ENCODE measurements at places on chromosomes 7 and 10. TPM values are rescaled to one million over a fixed set of nuclear protein-coding genes. Genes with fewer than 3 reads are reported as not detected.

The SFMBT2 gene
- total RNA-seq: 9.0 TPM

The UNCX gene
- not detected for total RNA-seq

The PRKCQ gene
- 0.42 TPM for total RNA-seq

The ZNF485 gene
- 3.5 TPM for total RNA-seq

The UCN3 gene
- total RNA-seq: not detected

The PGAM1 gene
- total RNA-seq: 199 TPM

The RTKN2 gene
- total RNA-seq: not detected

The PDGFA gene
- total RNA-seq: 219 TPM

The VWC2 gene
- 0.14 TPM for total RNA-seq

GRCh38 chr7:85705076-85705475, 518.2 kb upstream of the SEMA3D start:
- no peak for DNase-seq
- H3K27ac ChIP-seq: no peak overlapping the region
- H3K4me1 ChIP-seq: no peaks in the 10 kb centered on the region
- H3K27me3 ChIP-seq: no peaks in the 10 kb centered on the region
- H3K36me3 ChIP-seq: no peaks in the 10 kb centered on the region

GRCh38 chr10:1548596-1548995, 188.7 kb downstream of the ADARB2 start:
- DNase-seq: no peak
- H3K36me3 ChIP-seq: no peaks in the 10 kb centered on the region
- no peaks in the 10 kb centered on the region for H3K27me3 ChIP-seq
- no peak overlapping the region for H3K4me3 ChIP-seq
- no peak overlapping the region for H3K27ac ChIP-seq
- no peaks in the 10 kb centered on the region for H3K4me1 ChIP-seq

DNA sequence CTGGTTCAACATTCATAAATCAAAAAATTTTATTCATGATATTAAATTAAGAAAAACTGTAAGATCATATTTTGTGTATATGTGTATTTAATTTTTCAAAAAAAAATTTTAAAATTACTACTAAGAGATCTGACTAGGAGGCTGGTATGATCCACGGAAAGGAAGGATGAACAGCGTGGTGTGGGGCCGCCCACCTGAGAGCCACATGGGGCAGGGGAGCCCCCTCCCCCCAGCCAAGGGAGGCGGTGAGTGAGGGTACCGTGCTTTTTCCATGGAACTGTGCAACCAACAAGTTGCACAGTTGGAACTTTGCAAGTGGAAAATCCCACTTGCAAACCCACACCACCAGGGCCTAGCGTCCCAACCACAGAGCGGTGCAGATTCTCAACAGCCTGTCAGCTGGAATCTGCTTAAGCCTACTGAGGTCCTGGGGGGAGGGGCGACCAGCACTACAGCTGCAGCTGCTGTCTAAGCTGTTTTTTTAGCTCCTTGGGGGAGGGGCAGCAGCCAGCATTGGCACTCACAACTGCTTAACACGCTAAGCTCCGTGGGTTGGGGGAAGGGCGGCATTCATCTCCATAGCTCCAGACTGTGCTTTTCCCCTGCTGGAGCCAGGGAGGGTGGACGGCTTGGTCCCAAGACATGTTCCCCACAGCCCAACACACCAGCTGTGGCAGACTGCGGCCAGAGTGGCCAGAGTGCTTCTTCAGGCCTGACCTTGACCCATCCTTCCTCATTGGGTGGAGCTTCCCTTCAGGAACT, 94.2 kb upstream of the IGFBP3 start:
- no peak overlapping the region for H3K27ac ChIP-seq
- no peaks in the 10 kb centered on the region for H3K36me3 ChIP-seq
- H3K4me3 ChIP-seq: no peak overlapping the region
- H3K27me3 ChIP-seq: no peaks in the 10 kb centered on the region
- no peak for DNase-seq
- no peaks in the 10 kb centered on the region for H3K4me1 ChIP-seq

DNA sequence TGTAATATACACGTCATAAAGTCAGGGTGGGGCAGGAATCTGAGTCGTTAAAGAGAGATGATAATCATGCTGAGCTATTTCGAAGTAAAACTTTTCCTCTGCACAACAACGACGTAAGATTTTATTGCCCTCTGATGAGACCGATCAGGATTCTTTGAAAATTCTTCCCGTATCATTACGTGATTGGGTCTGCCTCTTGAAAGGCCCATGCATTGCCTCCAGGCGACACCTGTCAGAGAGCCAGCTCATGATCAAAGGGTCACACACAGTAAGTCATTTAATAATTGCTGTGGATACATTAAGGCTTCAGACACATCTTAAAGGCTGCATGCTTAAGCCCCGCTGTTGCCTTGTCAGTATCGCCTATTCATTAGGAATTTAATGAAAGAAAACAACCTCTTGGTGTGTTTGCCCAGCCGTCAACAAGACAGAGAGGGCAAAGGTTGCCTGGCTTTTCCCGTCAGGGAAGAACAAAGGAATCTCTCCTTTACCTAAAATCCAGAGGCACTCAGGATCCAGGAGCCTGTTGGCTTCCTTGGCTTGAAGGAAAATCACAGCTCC, 189.0 kb upstream of the SH2B2 start:
- no peak for DNase-seq
- H3K27me3 ChIP-seq: no peaks in the 10 kb centered on the region
- H3K4me3 ChIP-seq: no peak overlapping the region
- peaks cover 7% of the 10 kb centered on the region for H3K36me3 ChIP-seq

DNA sequence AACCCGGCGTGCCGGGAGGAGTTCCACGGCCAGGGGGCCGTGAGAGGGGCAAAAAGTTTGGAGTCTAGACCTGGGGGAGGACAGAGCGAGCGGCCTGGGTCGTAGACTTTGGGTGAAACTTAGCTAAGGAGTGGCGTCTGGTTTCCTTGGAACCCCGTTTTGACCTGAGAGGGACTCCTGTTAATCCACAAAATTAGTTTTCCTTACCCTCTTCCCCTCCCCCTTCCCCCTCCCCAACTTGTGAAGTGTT, 574 bp downstream of the MARCHF5 start:
- DNase-seq: no peak
- H3K4me3 ChIP-seq: peak overlapping the region; percentile 96
- H3K27me3 ChIP-seq: no peaks in the 10 kb centered on the region
- H3K36me3 ChIP-seq: peaks cover 5% of the 10 kb centered on the region

GRCh38 chr7:28573059-28573553, 160.8 kb downstream of the CREB5 start:
- H3K27ac ChIP-seq: no peak overlapping the region
- DNase-seq: no peak
- H3K27me3 ChIP-seq: no peaks in the 10 kb centered on the region
- no peaks in the 10 kb centered on the region for H3K36me3 ChIP-seq
- H3K4me3 ChIP-seq: no peak overlapping the region

- DNase-seq: no peak
- no peaks in the 10 kb centered on the region for H3K36me3 ChIP-seq
- no peak overlapping the region for H3K27ac ChIP-seq
- H3K4me1 ChIP-seq: no peaks in the 10 kb centered on the region
Measured at GRCh38 chr10:132888898-132889490, 53.4 kb downstream of the CFAP46 start.

GRCh38 chr7:101367676-101368075, 5.0 kb downstream of the COL26A1 start:
- no peaks in the 10 kb centered on the region for H3K36me3 ChIP-seq
- peaks cover 12% of the 10 kb centered on the region for H3K4me1 ChIP-seq
- DNase-seq: no peak
- H3K27ac ChIP-seq: no peak overlapping the region
- no peaks in the 10 kb centered on the region for H3K27me3 ChIP-seq

DNA sequence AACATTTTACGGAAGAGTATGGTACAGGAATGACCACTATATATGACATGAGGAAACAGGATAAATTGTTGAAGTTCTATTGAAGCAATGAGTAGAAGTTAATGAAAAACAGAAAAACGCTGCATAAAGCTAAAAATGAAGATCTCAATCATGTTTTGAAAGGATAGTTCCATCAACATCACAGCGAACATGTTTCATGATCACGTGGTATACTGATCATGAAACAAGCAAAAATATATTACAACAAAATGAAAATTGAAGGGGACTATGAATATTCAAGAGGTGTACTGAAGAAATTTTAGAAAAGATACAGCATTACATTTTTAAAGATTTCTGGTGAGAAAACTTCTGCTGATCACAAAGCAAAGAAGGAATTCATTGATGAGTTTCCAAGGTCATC, 45.9 kb upstream of the TAC1 start:
- no peaks in the 10 kb centered on the region for H3K36me3 ChIP-seq
- no peaks in the 10 kb centered on the region for H3K4me1 ChIP-seq
- H3K27ac ChIP-seq: no peak overlapping the region
- no peaks in the 10 kb centered on the region for H3K27me3 ChIP-seq
- H3K4me3 ChIP-seq: no peak overlapping the region

- H3K36me3 ChIP-seq: no peaks in the 10 kb centered on the region
- peaks cover 10% of the 10 kb centered on the region for H3K4me1 ChIP-seq
- H3K27me3 ChIP-seq: no peaks in the 10 kb centered on the region
- no peak for DNase-seq
Measured at GRCh38 chr10:60731134-60731885, 47.0 kb upstream of the CDK1 start.

- H3K27ac ChIP-seq: no peak overlapping the region
- peaks cover 16% of the 10 kb centered on the region for H3K4me1 ChIP-seq
- DNase-seq: no peak
- H3K4me3 ChIP-seq: no peak overlapping the region
- peaks cover 28% of the 10 kb centered on the region for H3K27me3 ChIP-seq
Measured at GRCh38 chr10:49398986-49399385, 3.1 kb upstream of the DRGX start.

GRCh38 chr10:61176424-61176823, 232.4 kb upstream of the RHOBTB1 start:
- no peak overlapping the region for H3K27ac ChIP-seq
- H3K4me1 ChIP-seq: peaks cover 15% of the 10 kb centered on the region
- DNase-seq: no peak
- no peak overlapping the region for H3K4me3 ChIP-seq
- H3K36me3 ChIP-seq: no peaks in the 10 kb centered on the region

DNA sequence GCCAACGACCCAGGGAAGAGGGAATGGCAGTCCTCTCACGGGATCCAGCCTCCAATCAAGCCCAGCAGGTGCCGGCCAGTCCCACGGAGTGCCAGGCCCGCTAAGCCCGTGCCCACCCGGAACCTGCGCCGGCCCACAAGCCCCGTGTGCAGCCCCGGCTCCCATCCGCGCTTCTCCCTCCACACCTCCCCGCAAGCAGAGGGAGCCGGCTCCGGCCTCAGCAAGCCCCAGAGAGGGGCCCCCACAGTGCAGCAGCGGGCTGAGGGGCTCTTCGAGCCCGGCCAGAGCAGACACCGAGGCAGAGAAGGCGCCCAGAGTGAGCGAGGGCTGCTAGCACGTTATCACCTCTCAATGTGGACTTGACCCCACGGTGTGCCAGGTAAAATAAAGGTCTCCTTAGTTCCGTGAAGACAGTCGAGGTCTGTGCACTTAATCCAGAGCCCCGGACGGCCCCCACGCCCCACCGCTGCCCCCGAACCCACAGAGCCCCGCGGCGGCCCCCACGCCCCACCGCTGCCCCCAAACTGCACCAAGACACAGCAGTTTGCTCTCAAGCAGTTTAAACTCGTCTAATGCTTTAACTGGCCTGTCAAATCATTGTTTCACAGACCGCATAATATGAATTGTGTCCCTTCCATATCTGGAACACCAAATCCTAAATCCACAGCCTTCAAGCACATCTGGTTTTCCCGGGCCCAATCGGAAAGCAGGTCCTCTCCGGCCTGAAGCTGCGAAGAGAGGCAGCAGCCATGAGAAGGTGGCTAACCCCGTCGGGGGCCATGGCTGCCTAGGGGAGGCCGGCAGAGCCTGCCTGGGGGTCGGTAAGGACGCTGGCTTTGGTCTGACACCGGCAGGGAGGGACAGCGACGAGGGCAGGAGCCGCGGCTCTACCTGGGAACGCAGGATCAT, 307.8 kb downstream of the PTPRN2 start:
- H3K36me3 ChIP-seq: no peaks in the 10 kb centered on the region
- H3K27me3 ChIP-seq: no peaks in the 10 kb centered on the region
- H3K4me1 ChIP-seq: no peaks in the 10 kb centered on the region
- no peak for DNase-seq
- H3K4me3 ChIP-seq: no peak overlapping the region

DNA sequence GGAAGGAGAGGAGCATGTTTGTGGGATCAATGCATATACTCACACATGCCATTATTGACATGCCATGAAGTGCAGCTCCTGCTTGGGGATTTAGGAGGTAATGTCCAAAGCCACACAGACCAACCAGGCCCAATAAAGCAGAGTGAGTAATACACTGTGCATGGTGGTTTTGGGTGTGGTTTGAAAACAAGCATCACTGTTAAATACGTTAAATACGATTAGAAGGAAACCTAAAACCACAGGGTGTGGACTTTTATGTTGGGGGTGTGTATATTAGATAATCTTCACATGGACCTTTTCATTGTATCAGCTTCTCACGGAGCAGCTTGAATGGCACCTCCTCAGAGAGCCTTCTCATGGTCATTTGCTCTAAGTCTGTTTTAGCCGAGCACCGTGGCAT, 10.4 kb upstream of the EIF3A start:
- no peak for DNase-seq
- no peaks in the 10 kb centered on the region for H3K36me3 ChIP-seq
- no peak overlapping the region for H3K27ac ChIP-seq
- H3K27me3 ChIP-seq: no peaks in the 10 kb centered on the region
- no peak overlapping the region for H3K4me3 ChIP-seq
- H3K4me1 ChIP-seq: no peaks in the 10 kb centered on the region

DNA sequence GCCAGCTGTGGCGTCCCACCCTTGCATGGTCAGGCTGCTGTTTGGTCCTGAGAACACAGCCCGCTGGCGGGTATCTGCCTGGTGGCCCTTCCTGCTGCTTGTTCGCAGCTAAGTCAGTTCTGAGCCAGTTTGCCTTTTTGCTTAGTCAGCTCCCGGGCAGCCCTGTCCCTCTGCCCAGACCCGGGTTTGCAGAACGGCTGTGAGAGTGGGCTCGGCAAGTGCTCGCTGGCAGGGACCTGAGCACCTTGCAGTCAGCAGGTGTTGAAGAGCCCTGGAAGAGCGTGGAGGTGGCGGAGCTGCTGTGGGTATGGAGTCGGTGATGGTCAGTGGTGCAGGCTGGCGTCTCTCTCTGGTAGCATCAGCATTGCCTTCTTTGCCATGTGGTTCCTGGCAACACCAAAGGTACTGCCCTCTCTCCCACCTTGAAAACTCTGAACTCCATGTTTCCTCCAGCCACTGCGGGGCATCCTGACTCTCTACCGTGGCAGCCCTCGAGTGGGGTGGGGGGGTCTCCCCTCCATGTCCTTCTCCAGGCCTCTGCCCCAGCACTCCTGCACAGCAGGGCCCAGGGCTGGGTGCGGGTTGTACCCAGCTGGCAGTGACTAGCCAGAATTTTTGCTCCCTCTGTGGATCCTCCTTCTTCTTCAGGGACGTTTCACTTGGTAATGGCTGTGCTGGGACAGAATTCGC, 4.6 kb downstream of the INPP5A start:
- peak; percentile 1 for DNase-seq
- no peak overlapping the region for H3K27ac ChIP-seq
- H3K36me3 ChIP-seq: no peaks in the 10 kb centered on the region

GRCh38 chr7:50217821-50218281, 86.7 kb upstream of the IKZF1 start:
- no peak overlapping the region for H3K4me3 ChIP-seq
- H3K4me1 ChIP-seq: no peaks in the 10 kb centered on the region
- no peaks in the 10 kb centered on the region for H3K36me3 ChIP-seq
- no peak overlapping the region for H3K27ac ChIP-seq

DNA sequence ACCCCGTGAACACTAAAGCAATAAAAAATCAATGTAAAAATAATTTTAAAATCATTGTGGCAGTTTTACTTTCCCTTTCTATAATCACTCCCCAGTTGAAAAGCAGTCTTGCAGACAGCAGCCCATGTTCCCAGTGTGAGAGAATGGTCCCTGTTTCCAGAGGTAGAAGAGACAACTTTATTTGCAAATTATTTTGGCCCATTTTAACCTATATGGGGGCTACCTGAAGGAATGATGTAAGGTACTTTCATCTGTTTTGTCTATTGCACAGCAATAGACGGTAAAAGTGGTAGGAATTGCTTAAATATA, 559.8 kb downstream of the ZWINT start:
- H3K27me3 ChIP-seq: no peaks in the 10 kb centered on the region
- DNase-seq: no peak
- no peak overlapping the region for H3K4me3 ChIP-seq
- no peaks in the 10 kb centered on the region for H3K36me3 ChIP-seq

Measured in thoracic aorta (tissue), 2 donors.